ENCODE measurements at places on chromosomes 4 and X. TPM values are rescaled to one million over a fixed set of nuclear protein-coding genes. Genes with fewer than 3 reads are reported as not detected.

The SLIT2 gene
- 15.7 TPM for total RNA-seq

The GAGE12J gene
- not detected for total RNA-seq

The MTMR8 gene
- total RNA-seq = 3.6 TPM

The DTHD1 gene
- total RNA-seq = 0.29 TPM

DNA sequence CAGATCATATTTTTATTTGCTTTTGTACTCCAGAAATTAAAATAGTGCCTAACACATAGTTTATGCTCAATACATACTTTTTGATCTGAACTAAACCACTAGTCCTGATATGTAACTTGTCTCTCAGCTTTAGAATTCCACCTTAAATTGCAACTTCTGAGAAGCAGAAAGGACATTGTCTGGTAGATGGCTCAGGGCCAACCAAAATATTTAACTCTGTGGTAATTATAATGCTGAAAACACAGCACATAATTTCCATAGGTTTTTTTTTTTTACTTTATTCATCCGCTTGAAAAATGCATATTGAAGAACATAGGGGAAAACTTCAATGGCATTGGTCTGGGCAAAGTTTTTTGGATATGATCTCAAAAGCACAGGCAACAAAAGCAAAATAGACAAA, 59.3 kb downstream of the AREG start:
- no peak for DNase-seq

The HSD17B10 gene
- total RNA-seq = 77.7 TPM

DNA sequence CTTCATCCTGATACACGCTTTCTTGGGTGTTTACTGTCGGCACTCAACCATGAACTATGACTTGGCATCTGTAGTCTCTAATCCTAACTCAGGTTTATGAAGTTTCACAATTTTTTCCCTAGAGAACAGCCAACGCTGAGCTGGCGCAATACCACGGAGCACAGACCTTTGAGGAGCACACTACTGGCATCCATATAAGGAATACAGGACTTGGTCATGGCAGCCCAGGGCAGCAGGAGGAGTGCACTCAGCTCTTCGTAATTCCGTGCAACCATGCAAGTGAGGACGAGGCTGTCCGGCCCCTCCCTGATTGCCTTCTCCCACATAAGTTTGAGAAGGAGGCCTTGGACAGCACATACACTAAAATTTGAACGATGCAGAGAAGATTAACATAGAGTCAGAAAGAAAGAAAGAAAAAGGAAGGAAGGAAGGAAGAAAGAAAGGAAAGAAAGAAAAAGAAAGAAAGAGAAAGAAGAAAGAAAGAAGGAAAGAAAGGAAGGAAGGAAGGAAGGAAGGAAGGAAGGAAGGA, 41.0 kb upstream of the PDLIM5 start:
- DNase-seq = no peak

DNA sequence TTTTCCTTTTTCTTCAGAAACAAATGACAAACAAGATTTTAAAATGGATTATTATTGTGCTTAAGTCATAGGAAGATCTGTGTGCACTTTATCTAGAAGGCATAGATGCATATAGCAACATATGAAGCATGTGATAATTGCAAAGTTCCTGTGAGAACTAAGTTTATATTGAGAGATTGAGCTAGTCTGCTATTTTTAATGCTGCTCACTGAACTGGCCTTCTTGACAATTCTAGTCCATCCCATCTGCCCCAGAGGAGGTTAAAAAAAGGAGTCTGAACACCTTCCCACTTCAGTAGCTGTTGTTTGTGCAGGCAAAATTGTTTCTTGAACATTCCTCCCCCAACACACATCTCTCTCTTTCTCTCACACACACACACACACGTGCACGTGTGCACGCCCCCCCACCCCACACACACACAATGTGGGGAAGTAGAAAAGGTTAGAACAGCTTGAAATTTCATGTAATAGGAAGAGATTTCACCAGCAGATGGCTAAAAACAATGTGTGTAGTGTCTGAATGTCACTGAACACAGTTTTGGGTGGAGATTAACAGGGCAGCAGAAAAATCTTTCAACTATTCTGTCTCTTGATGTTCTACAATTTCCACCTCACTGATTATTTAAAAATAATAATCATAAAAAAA, 108.0 kb downstream of the GPM6A start:
- no peak for DNase-seq

- no peak for DNase-seq
These were observed 58.8 kb downstream of the SHROOM2 start for GRCh38 chrX:9844936-9845577.

DNA sequence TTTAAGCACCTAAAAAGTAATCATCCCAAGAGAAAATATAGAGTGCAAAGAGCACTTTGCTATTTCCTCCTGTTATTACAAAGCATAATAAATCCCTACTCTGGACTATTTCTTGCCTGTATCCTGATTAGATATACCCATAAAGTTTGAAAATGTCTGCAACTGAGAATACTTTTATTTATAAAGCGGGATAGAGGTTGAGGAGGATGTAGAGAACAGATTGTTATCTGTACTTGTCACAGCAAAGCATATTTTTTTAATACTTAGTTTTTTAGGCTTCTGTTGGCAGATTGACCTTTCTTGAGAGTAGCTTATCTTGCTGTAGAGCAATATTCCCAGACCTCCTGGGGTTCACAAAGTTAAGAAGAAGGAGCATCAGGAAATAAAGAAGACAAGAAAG, 396.1 kb downstream of the KCNIP4 start:
- DNase-seq = no peak

DNA sequence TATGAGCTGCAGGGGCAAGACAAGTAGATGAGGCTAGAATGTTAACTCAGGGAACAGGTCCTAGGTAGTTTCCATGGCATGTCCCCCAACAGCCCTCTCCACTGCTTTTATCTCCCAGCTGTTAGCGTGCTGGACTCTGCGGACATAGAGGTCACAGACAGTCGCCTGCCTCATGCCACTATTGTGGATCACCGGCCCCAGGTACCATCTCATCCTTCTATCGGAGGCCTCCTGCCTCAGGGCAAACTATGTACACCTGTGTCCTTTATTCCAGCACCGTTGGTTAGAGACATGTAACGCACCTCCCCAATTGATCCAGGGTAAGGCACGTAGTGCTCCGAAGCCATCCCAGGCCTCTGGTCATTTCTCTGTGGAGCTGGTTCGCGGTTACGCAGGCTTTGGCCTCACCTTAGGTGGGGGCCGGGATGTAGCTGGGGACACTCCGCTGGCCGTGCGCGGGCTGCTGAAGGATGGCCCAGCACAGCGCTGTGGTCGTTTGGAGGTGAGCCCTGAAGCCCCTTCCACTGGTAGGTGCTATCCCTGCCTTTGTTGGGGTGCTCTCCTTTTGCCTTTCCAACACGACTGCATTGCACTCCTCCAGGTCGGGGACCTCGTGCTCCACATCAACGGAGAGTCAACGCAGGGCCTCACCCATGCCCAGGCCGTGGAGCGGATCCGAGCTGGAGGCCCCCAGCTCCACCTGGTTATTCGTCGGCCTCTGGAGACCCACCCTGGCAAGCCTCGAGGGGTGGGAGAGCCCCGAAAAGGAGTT, 2.2 kb downstream of the MAGIX start:
- DNase-seq = no peak

DNA sequence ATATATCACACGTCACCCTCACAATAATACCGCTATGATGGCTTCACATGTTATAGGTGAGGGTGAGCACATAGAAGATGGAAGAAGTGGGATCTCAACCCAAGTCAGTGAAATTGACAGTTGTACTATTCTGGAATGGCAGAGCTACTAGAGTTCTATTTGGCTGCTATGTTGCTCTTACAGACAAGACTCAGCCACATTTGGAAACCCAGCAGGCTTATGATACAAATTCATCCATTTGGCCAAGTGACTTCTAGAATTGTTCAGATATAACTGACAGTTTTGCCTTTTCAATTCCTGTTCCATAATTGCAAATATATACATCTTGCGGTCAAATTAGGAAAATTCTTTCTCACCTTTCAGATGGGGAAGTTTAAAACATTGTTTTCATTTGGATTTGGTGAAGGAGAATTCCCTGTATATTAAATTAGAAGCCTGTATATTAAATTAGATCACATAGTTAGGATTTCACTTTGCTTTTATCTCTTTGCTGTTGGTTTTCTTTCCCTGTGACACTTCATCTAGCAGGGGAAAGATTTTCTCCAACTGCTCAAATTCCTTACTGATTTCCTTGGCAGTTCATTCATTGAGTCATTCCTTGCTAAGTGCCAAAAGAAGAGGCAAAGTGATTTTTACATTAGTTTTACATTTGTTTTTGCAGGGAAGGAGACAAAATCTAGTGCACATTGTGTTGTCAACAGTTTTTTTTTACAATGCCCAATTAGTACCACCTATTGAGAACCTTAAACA, 120.6 kb upstream of the TBC1D9 start:
- DNase-seq = no peak

DNA sequence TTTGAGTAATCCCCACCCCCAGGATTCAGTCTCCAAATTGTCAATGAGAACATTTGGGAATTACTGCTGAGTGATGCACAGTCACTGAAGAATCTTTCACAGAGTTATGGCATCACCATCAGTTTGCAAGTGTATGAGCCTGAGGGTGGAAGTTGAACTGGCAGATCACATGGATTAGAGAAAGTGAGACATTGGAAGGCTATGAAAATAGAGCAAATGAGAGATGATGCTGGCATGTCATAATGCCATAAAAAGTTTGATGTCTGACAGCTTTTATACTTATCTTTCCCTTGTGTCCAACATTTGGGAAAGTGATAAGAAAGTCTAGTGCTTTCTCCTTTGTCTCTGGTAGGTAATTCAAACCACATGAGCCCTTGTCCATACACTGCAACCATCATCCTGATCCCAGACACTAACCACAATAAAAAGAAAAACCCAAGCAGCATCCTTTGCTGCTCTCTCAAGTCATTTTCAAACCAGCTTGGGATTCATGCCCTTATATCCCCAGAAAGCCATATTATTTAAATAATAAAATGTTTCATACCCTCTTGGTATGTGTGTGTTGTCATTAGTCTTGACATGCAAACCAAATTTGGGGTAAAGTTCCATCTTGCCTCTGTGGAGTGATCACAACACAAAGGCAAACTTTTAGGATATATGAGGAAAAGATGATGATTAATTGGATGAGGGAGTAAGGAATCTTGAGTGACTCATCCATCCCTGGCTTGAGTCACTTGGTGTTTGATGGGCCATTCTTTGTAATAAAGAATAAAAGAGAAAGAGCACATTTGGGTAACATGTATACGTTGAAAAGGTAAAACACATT, 438.9 kb downstream of the GRXCR1 start:
- DNase-seq = no peak

DNA sequence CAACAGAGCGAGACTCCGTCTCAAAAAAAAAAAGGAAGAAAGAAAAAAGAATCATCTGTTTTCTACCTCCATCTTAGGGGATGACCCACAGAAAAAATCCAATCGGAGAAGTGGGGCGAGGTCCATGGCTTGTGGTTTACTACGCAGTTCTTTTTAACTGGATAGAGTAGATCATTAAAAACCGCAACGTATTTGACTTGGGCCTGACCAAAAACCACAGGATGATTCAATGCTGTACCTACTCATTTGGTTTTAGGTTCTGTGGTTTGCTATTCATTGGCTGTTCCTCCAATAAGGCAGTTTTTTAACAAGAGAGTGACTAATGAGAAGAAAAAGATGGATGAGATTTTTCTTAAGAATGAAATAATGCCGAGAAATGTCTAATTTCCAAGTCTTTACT, 83.7 kb downstream of the FREM3 start:
- DNase-seq = no peak

The SPARCL1 gene
- 371 TPM for total RNA-seq

GRCh38 chrX:7110821-7111276, 36.7 kb upstream of the STS start:
- no peak for DNase-seq

DNA sequence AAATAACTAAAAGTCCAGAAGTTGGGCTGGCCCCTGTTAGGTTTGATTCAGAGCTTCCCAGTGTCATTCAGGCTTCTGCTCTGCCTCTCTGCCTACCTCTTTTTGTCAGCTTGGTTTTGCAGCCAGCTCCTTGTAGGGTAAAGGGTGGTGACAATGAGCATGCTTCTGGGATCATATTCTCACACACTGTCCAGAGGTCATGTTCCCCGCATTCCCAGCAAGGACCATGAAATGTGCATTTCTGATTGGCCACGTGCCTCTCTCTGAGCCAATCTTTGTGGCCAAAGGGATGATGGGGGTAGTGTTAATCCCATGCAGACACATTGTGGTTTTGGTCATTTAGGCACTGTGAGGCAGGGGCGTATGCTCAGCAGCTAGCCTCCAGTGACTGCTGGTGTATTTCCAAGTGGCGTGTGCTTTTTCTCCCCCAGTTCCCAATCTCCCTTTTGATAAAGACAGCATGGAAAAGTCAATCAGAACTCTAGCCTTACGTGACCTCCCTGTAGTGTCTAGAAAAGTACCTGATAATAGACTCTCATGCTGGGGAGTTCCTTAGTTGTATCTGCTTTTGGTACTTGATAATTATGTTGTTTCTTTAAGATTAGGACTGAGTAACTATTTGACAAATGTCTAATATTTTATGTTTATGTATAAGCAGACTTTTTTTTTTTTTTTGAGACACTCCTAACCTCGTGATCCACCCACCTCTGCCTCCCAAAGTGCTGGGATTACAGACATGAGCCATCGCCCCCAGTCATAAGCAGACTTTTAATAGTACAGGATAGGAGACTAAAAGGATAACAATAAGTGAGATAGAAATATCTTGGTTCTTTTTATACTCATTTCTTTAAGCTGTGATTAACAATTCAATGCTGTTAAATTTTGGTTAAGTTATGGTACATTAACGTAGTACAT, 57.8 kb downstream of the KIAA0232 start:
- DNase-seq = no peak

DNA sequence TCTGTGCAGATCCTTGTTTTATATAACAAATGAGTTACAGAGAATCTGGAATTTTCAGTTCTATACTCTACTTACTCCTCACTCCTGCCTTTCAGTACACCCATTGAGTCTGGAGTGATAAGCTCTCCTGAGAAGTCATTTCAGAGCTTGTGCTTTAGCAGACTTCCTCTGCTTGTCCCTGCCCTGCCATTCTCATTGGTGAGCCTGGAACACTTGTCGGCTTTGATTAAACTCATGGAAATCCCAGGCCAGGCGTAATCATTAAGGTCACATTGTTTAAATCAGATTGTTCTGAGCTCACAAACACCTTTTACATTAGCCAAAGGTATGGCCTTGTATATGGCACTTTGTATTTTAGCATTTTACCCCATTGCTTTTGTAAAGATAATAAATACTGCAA, 102.7 kb downstream of the CNKSR2 start:
- no peak for DNase-seq

DNA sequence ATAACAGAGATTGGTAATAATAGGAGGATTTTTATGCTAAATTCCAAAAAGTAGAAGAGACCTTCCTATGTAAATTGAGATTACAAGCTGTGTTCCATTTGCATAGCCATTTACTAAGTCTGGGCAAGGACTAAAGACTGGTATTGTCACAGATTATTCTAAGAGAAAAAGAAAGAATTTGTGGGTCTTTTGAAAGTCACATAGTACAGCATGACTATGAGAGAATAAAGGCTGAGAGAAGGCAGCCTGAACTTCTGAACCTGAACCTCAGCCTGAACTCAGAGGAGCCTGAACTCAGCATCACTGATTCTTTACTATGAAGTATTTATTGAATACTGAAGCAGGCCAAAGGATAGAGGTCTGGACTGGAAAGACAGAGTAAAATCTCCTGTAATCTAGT, 297.5 kb downstream of the STPG2 start:
- no peak for DNase-seq

All from breast epithelium (tissue), 4 donors.